ENCODE measurements at places on chromosomes 16 and 17.

DNA sequence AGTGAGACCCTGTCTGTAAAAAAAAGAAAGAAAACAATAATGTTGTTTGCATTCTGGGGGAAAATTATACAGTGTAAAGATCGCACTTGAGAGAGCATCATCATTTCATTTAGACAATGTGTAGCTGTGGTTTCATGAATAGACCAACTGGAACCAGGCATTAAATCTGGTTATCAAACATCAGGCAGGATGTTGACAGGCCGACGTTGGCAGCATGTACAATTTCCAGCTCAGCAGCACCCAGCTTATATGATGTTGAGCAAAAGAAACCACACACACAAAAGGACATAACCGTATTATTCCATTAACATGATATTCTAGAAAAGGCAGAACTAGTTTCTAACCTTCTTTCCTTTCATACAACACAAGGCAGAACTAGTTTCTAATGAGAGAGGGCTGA lies 5.8 kb downstream of the MARVELD3 start:
- H3K4me1 ChIP-seq, result peaks cover 11% of the 10 kb centered on the region
- H3K27ac ChIP-seq, result no peak overlapping the region
- H3K4me3 ChIP-seq, result no peak overlapping the region
- peaks cover 3% of the 10 kb centered on the region for H3K36me3 ChIP-seq

- H3K27me3 ChIP-seq, result no peaks in the 10 kb centered on the region
- DNase-seq, result no peak
- no peak overlapping the region for H3K27ac ChIP-seq
- no peak overlapping the region for H3K4me3 ChIP-seq
- H3K36me3 ChIP-seq, result no peaks in the 10 kb centered on the region
Measured at GRCh38 chr17:72576289-72576759, 455.5 kb downstream of the SOX9 start.

DNA sequence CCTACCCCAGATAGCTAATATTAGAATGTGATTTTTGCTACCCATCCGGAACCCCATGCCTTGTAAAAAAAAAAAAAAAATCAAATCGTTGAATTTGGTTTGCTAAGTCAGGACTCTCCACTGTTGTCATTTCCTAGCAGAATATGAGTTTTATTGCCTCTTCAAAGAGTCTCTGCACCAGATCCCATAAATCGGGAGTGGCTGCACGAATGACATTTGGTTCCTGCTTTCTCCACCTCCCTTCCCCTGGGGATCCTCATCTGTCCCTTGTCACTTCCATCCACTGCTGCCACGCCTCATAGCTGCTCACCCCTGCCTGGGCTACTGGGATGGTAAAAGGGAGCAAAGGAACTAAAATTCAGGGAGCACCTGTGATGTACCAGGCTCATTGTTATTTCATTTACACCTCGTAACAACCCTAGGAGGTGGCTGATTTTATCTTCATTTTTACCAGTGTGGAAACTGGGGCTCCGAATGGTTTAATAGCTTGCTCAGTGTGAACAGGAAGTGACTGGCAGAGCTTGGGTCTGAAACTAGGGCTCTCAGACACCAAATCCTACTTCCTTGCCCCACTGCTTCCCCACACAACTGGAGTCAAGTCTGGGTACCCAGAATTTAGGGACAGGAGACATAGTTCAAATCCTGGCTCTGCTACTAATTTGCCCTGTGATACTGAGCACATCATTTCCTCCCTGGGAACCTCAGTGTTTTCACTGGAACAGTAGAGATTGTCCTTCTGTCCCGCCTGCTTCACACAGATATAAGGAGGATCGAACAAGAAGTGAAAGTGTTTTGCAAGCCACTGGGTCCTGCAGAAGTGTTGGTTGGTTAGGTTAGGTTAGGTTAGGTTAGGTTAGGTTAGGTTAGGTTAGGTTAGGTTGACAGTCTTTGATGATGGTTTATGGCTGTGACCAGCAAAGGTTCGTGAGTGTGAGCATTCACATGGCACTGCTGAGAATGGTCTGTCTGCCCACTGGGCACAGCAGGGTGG lies 585 bp upstream of the KRT36 start:
- no peak for DNase-seq
- H3K4me3 ChIP-seq, result no peak overlapping the region
- H3K27me3 ChIP-seq, result peaks cover 15% of the 10 kb centered on the region
- peaks cover 14% of the 10 kb centered on the region for H3K4me1 ChIP-seq

DNA sequence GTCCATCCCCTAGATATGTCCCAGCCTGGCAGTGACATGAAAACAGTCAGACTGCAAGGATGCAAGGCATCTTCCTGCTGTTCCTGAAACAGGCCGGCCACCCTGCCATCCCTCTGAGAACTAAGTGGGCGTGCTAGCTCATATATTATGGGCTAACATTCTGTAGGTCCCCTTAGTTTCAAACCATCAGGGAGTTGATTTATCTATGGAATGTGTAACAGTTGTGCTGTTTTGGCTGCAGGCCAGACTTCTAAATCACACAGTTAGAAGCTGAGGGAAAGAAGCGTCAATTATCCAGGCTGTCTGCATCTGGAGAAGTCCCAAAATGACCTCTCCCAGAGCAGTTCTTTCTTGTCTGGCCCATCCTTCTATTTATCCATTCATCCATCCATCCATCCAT lies 102.7 kb upstream of the DNAH9 start:
- H3K27ac ChIP-seq, result no peak overlapping the region
- H3K4me1 ChIP-seq, result no peaks in the 10 kb centered on the region
- no peaks in the 10 kb centered on the region for H3K36me3 ChIP-seq
- no peak overlapping the region for H3K4me3 ChIP-seq
- no peaks in the 10 kb centered on the region for H3K27me3 ChIP-seq

DNA sequence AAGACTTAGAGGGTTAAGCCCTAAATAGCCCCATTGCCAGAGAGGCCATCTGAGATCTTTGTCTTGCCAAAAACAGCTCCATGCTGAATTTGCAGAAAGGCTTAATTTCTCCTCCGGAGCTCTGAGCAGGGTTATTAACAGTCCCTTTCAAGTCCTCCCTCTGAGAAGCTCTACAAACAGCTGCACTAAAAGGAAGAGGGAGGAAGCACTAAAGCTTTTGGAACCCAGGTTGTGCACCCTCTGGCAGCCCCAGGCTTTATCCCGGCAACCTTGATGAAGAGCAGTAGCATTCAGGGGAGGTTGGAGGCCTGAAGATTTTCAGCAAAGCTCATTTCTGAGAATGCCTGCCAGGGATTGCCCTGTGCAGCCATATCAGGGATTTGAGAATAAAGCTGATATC lies 554.7 kb downstream of the RBFOX1 start:
- H3K27me3 ChIP-seq, result no peaks in the 10 kb centered on the region
- H3K36me3 ChIP-seq, result no peaks in the 10 kb centered on the region
- no peak overlapping the region for H3K27ac ChIP-seq
- H3K4me3 ChIP-seq, result no peak overlapping the region
- H3K4me1 ChIP-seq, result no peaks in the 10 kb centered on the region

GRCh38 chr17:38743556-38744171 lies 4.5 kb downstream of the PCGF2 start:
- H3K27me3 ChIP-seq, result no peaks in the 10 kb centered on the region
- H3K4me1 ChIP-seq, result peaks cover 39% of the 10 kb centered on the region
- no peak overlapping the region for H3K27ac ChIP-seq
- no peak for DNase-seq

GRCh38 chr17:47243737-47244598 lies 9.7 kb upstream of the ITGB3 start:
- peaks cover 7% of the 10 kb centered on the region for H3K4me1 ChIP-seq
- H3K27ac ChIP-seq, result no peak overlapping the region
- H3K4me3 ChIP-seq, result no peak overlapping the region
- DNase-seq, result no peak
- no peaks in the 10 kb centered on the region for H3K27me3 ChIP-seq
- H3K36me3 ChIP-seq, result no peaks in the 10 kb centered on the region

GRCh38 chr16:78478267-78478861 lies 378.9 kb downstream of the WWOX start:
- no peaks in the 10 kb centered on the region for H3K4me1 ChIP-seq
- no peak overlapping the region for H3K27ac ChIP-seq
- H3K27me3 ChIP-seq, result no peaks in the 10 kb centered on the region
- no peaks in the 10 kb centered on the region for H3K36me3 ChIP-seq
- H3K4me3 ChIP-seq, result no peak overlapping the region

GRCh38 chr17:4604111-4604644 lies 19.8 kb downstream of the SMTNL2 start:
- H3K36me3 ChIP-seq, result no peaks in the 10 kb centered on the region
- DNase-seq, result peak; percentile 43
- no peak overlapping the region for H3K4me3 ChIP-seq
- H3K27ac ChIP-seq, result peak overlapping the region; percentile 50
- peaks cover 4% of the 10 kb centered on the region for H3K27me3 ChIP-seq

GRCh38 chr16:22225060-22225459 lies 19.0 kb downstream of the EEF2K start:
- no peak overlapping the region for H3K4me3 ChIP-seq
- DNase-seq, result no peak
- peaks cover 7% of the 10 kb centered on the region for H3K4me1 ChIP-seq
- H3K36me3 ChIP-seq, result peaks cover 40% of the 10 kb centered on the region

GRCh38 chr16:66204756-66205155 lies 161.7 kb upstream of the CDH5 start:
- no peak overlapping the region for H3K4me3 ChIP-seq
- H3K27me3 ChIP-seq, result no peaks in the 10 kb centered on the region
- no peak for DNase-seq
- H3K27ac ChIP-seq, result no peak overlapping the region

- peak overlapping the region; percentile 53 for H3K27ac ChIP-seq
- no peaks in the 10 kb centered on the region for H3K36me3 ChIP-seq
- no peaks in the 10 kb centered on the region for H3K27me3 ChIP-seq
- no peak overlapping the region for H3K4me3 ChIP-seq
Measured at GRCh38 chr16:53991754-53992378, 287.9 kb downstream of the FTO start.

- H3K4me3 ChIP-seq, result no peak overlapping the region
- no peak overlapping the region for H3K27ac ChIP-seq
Measured at GRCh38 chr17:80969674-80970043, 22.0 kb upstream of the CHMP6 start.

DNA sequence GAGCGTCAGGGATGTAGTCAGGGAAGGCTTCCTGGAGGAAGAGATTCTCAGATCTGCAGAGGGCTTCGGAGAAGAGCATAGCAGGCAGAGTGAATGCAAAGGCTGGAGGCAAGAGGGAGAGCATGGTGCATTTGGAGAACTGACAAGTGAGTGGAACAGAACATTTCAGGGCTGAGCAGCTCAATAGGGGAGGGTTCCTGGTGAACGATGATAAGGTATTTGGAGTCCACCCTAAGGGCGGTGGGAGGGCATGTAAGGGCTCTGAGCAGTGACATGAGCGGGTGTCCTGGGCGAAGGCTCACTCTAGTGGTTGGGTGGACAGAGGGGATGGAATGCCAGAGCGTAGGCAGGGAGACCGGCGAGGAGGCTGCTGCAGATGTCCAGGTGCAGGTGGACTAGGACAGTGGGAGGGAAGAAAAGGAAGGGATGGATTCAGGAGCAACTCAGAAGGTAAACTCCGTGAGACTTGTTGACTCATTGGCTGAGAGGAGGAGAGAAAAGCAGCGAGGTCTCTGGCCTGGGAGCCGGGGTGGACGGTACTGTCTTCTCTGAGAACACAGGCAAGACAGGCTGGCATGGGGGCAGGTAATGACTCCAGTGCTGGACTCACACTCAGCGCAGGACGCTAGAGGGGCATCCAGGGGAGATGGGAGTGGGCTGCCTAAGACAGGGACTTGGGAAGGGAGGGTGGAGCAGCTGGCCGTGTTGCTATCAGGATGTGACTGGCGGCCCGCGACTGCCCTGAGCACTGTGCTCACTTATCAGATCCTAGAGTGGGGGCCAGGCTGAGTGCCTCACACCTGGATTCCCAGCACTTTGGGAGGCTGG lies 1.4 kb upstream of the PITPNA start:
- no peaks in the 10 kb centered on the region for H3K36me3 ChIP-seq
- H3K4me1 ChIP-seq, result peaks cover 27% of the 10 kb centered on the region
- no peak overlapping the region for H3K27ac ChIP-seq
- H3K27me3 ChIP-seq, result no peaks in the 10 kb centered on the region
- H3K4me3 ChIP-seq, result no peak overlapping the region

DNA sequence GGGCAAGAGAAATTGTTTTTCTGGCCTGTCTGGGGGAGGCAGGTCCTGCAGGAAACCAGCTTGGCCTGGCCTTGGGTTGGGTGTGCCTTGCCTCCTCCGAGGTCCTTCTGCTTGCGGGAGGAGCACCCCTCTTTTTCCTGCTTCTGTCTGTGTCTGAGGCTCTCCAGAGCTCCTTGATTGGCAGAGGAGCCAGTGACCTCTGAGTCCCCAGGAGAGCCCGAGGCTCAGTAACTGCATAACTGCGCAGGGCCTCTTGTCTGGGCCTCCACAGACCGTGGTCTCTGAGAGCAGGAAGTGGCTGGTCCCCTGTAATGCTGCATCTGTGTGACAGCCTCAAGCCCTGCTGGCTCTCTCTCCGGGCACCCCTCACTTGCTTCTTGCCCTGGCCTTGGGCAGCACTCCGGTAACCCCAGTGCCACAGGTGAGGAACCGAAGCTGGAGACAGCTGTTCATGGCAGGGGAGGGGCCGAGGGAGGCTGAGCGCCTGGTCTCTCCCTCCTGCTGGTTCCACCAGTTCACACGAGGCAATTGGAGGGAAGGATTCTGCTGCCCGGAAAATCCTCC lies 1.6 kb downstream of the CAPN15 start:
- H3K27ac ChIP-seq, result peak overlapping the region; percentile 86
- H3K27me3 ChIP-seq, result no peaks in the 10 kb centered on the region
- no peak for DNase-seq
- peaks cover 36% of the 10 kb centered on the region for H3K36me3 ChIP-seq
- peaks cover 61% of the 10 kb centered on the region for H3K4me1 ChIP-seq

DNA sequence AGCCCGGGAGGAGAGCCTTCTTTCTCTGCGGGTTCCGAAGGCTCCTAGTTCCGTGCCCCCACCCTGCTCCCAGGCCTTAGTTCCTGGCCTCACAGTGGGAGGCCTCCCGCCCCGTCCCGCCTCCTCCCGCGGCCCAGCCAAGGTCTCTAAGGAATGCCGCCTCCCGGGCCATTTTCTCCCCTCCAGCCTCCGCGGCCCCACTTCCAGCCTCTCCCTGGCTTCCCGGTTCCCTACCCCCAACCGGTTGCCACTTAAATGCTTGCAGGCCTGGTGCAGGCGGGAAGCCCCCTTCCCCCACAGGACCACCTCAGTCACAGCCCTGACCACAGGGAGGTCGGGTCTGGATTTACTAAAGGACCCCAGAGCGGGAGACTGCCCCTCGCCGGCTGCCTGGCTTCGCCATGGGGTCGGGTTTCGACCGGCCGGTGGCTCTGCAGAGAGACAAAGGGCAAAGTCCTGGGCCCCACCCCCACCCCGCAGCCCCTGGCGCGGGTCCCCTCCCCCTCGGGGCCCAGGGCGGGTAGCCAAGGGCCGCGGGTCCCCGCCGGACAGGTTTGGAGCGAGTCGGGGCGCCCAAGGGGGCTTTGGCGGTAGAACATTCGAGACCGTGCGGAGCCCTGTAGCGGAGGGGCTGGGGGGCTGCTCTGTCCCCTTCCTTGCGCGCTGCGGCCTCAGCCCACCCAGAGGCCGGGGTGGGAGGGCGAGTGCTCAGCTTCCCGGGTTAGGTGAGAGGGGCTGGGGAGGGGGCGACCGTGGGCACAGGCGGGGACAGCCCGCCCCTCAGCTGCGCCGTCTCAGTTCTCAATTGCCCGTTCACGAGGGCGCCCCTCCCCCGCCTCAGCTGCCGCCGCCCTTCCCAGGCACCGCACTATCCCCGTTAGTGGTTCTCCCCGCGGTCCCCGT lies 16.4 kb downstream of the IGF2BP1 start:
- no peaks in the 10 kb centered on the region for H3K27me3 ChIP-seq
- H3K36me3 ChIP-seq, result peaks cover 18% of the 10 kb centered on the region
- H3K27ac ChIP-seq, result peak overlapping the region; percentile 13
- DNase-seq, result peak; percentile 57

GRCh38 chr16:84239909-84240308 lies at the start of gene KCNG4:
KCNG4 (minus strand) TSS chr16:84240012; CDS start chr16:84237485, 2,527 bp downstream.
- H3K4me3 ChIP-seq, result no peak within 1 kb of the TSS
- no peak for DNase-seq
- H3K27me3 ChIP-seq, result peaks cover 68% of the 10 kb centered on the region
- H3K4me1 ChIP-seq, result no peaks in the 10 kb centered on the region
- H3K36me3 ChIP-seq, result no peaks in the 10 kb centered on the region
- H3K27ac ChIP-seq, result no peak within 1 kb of the TSS

Measured in mesenchymal stem cell (in vitro differentiated cells and primary cell).